Activated CD8-positive, alpha-beta memory T cell treated with anti-CD3 and anti-CD28 coated beads for 24 hours (primary cell): ENCODE measurements at places on chromosomes 5 and 9.

- no peak for DNase-seq
Observed at GRCh38 chr5:177300236-177300880, 3.2 kb downstream of the RAB24 start.

GRCh38 chr9:74772121-74772520 lies 115.6 kb downstream of the TRPM6 start:
- no peak for DNase-seq

DNA sequence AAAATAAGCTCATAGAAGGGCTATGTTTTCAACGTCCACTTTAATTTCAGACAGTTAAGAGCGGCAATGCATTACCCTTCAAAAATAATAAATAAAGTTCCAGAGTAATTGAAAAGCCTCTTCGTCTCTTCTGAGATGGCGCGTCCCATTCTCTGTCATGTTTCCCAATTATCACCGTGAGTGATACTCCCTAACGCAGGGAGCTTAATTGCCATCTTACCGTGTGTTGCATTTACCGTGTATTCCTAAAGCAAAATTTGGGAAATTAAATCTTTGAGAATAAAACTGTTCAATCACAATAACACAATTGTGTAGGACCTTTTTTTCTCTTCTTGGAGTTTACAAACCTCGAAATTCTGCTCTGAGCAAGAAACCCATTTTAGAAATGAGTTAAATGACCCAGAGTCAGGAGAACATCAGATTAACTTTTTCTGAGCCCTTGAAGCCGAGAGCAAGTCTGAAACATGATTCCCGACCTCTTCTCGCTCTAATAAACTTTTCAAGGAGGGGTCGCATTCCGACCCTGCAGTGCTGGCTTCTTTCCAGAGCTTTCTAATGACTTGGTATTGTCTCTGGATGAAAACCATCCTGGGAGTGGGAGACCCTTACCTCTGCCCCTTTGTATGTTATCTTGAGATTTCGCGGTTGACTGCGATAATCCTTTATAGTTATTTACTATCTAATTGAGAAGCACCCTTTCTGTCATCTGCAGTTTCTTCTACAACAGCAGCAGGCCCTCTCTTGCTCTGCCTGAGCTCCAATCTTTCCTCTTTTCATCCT lies 251.5 kb downstream of the FSTL4 start:
- DNase-seq = no peak

DNA sequence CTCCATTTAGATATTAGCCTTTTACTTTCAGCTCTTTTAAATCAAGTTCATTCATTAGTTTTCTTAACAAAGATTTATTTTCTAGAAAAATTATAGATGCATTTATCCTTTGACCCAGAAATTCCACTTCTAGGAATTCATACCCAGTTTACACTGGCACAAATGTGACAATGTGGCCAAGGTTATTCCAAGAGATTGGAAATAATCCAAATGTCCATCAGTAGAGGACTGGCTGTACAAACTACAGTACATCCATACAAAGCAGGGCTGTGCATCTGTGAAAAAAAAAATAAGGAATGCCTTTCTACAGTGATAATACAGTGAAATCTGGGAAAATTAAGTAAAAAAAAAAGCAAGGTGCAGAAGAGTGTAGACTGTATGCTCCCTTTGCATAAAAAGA lies 149.2 kb downstream of the GABBR2 start:
- no peak for DNase-seq

- DNase-seq = no peak
Observed at GRCh38 chr9:75455444-75455921, 367.2 kb downstream of the OSTF1 start.

- no peak for DNase-seq
Observed at GRCh38 chr9:91945277-91946085, 4.5 kb downstream of the ROR2 start.
